ENCODE measurements at places on chromosomes 12 and 14. TPM values are rescaled to one million over a fixed set of nuclear protein-coding genes. Genes with fewer than 3 reads are reported as not detected.

The KCNA5 gene
- not detected for total RNA-seq

The MYO1H gene
- total RNA-seq, result not detected

The GSC gene
- total RNA-seq, result 0.85 TPM

The MORN3 gene
- 0.56 TPM for total RNA-seq

The NANOG gene
- not detected for total RNA-seq

The BEGAIN gene
- not detected for total RNA-seq

The RFLNA gene
- total RNA-seq, result 43.1 TPM

All from regular cardiac myocyte (primary cell).